ENCODE measurements at places on chromosomes 6 and 20. TPM values are rescaled to one million over a fixed set of nuclear protein-coding genes. Genes with fewer than 3 reads are reported as not detected.

Gene MICB
- 5.9 TPM for polyA plus RNA-seq

Gene THBD
- polyA plus RNA-seq: 19.1 TPM

Gene SMOC2
- polyA plus RNA-seq: not detected

Gene IP6K3
- polyA plus RNA-seq: 0.07 TPM

Gene LY6G6F
- not detected for polyA plus RNA-seq

Gene DNAH8
- polyA plus RNA-seq: not detected

Gene MAP3K4
- polyA plus RNA-seq: 7.7 TPM

Gene NOX3
- polyA plus RNA-seq: not detected

Gene LBP
- 1.0 TPM for polyA plus RNA-seq
